Stimulated activated CD8-positive, alpha-beta memory T cell treated with anti-CD3 and anti-CD28 coated beads, Interleukin-12 subunit alpha, Interleukin-12 subunit beta, amount 100 ng/mL, for 1 hour (primary cell): ENCODE measurements at places on chromosomes 2 and 18.
A peak's percentile ranks its signal among the peaks of the same experiment; 100 is the strongest.

- no peak for DNase-seq
Observed at GRCh38 chr2:19377717-19378116, 19.3 kb upstream of the OSR1 start.

DNA sequence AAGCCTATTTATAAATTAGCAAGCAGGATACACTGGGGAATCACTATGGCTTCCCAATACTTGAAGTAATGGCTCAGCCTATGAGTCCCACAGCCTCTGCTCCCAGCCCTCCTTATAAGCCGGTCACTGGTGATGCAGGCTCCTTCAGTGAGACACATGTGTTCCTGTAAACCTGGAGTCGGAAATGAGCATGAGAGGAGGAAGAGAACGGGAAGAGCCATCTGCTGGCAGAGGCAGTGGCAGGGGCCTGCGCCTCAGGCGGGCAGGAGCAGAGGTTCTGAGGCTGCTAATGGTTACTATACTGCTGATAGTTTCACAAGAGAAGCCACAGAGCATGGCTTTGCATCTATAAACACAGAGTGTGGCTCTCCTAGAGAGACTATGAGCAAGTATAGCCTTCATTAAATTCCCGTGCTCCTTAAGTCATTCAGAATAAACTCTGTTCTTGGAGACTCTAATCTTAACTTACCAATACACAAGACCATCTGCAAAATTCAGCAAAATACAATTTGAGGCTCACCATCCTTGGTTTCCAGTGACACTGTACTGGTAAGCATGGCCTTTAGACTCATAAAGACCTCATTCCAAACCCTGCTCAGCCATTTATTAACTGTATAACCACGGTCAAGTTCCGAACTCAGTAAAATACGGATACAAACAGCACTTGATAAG lies 63.3 kb downstream of the FBXO15 start:
- DNase-seq = no peak

- no peak for DNase-seq
Observed at GRCh38 chr18:45458033-45458432, 157.2 kb upstream of the SLC14A2 start.

- no peak for DNase-seq
Observed at GRCh38 chr2:39068299-39069135, 52.3 kb downstream of the SOS1 start.

- DNase-seq = no peak
Observed at GRCh38 chr2:92073815-92074548, 2797.2 kb upstream of the TEKT4 start.

DNA sequence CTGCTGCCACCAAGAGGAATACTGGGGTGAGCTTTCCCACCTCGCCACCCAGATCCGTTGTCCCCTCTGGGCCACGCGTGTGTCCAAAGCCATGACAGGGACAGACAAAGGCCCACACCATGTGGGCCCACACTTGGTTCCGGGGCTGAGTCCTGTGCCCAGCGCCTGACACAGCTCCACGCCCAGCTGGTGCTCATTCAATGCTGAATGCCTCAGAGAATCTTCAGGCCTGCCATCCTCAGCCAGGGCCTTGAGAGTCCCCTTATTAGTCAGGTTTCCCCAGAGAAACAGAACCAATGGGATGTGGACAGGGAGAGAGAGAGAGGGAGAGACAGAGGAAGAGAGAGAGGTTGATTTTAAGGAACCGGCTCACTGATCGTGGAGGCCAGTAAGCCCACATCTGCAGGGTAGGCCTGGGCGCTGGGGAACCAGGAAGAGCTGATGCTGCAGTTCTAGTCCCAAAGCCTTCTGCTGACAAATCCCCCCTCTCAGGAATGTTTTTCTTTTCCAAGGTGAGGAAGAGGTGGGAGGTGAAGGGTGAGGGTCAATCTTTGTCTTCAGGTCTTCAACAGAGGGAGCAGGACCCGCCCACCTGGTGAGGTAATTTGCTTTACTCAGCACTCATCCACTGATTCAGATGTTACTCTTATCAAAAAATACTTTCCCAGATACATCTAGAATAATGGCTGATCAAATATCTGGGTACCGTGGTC lies 10.2 kb upstream of the SPATA3 start:
- no peak for DNase-seq

- no peak for DNase-seq
Observed at GRCh38 chr2:106350980-106351379, 117.2 kb downstream of the RGPD3 start.

DNA sequence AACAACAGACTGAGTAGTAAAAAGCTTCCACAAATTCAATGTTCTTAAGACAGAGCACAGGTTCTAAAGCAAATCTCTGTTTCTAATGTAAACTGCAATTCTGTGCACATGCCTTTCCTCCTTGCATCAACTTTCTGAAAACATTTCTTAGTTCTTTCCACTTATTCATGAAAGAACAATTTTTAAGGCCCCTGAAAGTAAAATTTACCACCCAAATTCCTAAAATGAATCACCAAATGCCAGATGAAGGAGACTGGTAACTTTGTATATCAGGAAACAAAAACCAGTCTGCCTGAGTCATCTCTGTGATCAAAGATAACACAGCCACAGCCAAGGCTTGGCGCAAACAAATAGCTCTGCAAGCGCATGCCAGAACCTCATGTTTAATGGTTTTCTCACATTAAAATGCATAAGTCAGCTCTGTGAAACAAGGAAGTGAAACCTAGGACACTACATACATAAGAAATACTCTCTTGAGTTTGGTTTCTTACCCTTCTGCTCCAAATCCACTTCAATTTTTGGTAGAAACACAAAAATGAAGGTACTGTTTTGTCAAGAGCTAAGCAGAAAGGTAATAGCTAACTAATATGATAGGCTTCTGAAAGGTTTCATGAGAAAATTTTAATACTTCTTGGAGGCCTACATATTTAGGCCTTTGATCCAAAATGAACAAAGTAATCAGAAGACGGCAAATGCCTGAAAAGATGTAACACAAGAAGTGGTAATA lies 169.4 kb downstream of the THADA start:
- DNase-seq = peak; percentile 47

DNA sequence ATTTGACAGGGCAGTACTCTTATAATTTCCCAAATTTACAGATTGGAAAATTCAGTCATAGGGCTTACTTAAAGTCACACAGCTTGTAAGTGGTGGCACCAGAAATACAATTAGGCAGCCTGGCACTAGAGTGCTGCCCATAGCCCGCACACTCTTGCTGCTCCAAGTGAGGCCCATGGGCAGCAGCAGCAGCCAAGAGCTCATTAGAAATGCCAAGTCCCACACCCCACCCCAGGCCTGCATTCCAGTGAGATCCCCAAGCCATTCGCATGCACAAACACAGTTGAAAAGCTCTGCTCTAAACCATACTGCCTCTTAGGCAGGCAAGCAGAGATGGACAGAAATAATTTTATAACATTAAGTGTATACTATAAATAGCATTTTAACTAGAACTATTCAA lies 379.3 kb upstream of the PKDCC start:
- DNase-seq = no peak

DNA sequence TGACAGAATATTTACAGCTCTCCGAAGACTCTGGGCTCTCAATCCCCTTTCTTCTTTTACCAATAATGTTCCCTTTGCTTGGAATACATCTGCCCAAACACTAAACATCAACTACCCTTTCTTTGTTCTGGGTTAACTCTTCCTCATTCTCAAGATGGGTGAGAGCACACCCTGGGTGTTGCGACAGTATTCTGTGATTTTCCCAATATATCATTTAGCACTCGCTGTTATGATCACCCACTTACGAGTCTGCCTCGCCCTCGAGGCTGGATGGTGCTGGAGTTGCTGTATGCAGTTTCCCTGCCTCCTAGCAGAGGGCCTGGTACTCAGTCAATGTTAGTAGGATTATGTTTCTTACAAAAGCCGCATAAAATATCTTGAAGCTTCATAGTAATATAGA lies 93.2 kb downstream of the SOCS6 start:
- no peak for DNase-seq
